ENCODE measurements at places on chromosomes 7 and 10.

DNA sequence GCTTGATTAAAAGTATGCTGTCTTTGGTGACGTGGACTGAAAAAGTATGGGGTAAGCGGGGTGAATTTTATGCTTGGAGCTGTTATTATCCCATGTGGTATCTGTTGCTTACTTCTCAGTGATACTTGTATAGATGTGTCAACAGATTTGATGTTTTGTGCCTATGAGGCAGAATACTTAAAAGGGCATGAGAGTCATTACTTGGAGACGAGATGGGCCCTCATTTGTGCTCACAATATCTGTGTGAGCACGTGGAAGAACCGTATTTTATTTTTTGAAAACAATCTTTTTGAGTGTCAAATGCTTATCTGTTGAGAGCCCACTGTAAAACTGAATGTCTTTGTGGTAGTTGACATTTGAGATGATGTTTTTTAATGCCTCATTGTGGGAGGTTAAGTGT, 281.9 kb downstream of the EXOC4 start:
- DNase-seq = no peak

GRCh38 chr10:110279407-110279986, 25.2 kb downstream of the SMNDC1 start:
- DNase-seq = peak; percentile 33

DNA sequence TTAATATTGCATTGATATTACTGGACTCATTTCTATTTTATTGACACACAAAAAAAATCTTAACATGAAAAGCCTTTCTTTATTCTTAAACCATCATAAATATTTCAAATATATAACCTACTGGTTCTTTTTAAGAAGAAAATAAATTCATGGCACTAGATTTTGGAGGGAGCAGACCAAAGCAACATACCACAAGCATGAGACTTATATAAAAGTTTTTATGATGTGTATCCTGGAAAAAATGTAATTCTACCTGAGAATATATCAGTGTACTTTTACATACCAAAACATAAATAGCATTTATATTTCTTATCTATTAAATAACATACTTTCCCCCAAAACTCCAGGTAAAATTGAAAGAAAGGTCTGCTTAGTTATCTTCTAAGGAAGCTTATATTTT, 508.2 kb upstream of the SEMA3D start:
- DNase-seq = no peak

DNA sequence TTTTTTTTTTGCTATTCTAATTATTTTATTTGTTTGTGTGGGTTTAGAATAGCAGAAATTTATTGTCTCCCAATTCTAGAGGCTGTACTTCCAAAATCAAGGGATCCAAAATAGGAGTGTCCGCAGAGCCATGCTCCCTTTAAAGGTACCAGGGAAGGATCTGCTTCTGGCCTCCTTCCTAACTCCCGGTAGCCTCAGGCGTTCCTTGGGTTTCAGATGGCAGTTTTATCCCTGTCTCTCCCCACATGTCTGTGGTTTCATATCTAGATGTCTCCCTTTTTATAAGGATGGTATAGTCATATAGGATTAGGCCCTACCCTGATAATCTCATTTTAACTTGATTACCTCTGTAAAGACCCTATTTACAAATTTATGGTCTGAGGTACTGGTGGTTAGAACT, 48.4 kb downstream of the BMPR1A start:
- DNase-seq = no peak

- no peak for DNase-seq
Measured at GRCh38 chr10:128729910-128730420, 603.7 kb upstream of the MKI67 start.

DNA sequence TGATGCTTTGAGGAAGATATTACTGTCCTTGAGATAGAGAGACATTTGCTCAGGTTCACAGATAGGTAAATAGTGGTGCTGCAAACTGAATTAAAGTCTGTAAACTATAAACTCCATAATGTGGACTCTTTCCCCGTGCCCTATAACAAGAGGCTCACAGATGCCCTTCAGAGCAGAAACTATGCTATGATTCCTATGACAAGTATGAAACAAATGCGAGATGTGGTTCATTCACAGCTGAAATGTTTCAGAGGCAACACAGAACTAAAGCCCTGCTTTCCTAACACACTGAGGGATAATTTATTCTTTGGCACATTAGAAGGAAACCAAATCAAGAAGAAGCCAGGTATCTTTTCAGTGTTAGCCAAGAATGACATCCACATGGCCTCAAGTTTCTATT, 13.4 kb downstream of the CHUK start:
- DNase-seq = no peak

- DNase-seq = no peak
Measured at GRCh38 chr7:101363196-101363733, 590 bp downstream of the COL26A1 start.

GRCh38 chr7:39838326-39838725, 111.7 kb upstream of the CDK13 start:
- no peak for DNase-seq

DNA sequence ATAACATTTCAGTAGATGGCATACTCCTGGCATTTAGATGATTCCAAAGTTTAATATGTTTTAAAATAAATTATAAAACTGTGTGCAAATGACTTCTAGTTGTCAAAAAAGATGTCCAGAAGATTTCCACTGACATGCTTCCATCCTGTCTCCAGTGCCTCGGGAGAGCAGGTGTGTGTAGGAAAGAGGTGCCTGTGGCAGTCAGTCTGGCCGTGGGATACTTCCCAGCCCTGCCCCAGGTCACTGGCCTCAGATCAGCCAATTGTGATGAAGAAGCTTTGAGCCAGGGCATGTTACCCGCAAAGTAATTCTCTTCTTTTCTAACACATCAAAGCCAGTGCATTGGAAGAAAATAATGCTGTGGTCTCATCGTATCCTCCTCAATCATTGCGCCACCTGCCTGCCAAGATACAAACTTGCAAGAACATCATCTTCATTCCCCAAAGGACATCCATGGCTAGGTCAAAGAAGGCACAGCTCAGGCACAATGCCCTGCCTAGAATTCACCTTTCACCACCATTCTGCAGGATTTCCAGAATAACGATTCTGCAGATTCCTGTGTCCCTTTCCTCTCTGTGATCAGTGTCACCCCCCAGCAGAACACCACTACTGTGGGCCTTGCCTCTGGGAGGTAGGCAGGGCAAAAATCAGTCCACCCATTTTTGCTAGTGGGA, 6.3 kb upstream of the KCNMA1 start:
- DNase-seq = no peak

DNA sequence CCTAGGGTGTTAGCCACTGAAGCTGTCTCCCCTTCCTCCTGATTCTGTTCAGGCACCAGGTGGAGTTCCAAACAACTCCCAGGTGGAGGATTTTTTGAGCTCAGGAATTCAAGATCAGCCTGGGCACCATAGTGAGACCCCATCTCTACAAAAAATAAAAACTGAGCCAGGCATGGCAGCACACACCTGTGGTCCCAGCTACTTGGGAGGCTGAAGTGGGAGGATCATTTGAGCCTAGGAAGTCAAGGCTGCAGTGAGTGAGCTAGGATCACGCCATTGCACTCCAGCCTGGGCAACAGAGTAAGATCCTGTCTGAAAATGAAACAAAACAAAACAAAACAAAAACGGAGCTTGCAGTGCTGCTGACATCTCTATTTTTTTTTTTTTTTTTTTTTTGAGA, 128.8 kb upstream of the CALN1 start:
- no peak for DNase-seq

GRCh38 chr10:22849077-22849805, 78.6 kb upstream of the ARMC3 start:
- peak; percentile 63 for DNase-seq

DNA sequence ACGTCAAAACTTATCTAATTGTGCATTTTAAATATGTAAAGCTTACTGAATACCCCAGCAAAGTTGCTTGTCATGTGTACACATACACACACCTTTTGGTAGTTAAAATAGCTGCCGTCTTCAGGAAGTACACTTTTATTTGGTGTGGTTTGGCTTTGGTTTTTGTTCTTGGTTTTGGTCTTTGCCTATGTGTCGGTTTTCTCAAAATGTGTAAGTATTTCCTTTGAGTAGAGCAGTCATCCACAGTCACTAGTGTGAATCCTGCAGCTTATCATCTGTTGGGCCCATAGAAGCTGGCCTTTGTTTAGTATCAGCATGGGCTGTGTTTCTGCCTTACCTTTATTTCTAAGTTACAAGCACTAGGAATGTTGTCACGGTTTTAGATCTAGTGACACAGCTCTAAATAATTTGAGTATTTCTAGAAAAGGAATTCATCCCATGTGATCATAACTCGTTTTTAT, 35.3 kb downstream of the NET1 start:
- DNase-seq = no peak

DNA sequence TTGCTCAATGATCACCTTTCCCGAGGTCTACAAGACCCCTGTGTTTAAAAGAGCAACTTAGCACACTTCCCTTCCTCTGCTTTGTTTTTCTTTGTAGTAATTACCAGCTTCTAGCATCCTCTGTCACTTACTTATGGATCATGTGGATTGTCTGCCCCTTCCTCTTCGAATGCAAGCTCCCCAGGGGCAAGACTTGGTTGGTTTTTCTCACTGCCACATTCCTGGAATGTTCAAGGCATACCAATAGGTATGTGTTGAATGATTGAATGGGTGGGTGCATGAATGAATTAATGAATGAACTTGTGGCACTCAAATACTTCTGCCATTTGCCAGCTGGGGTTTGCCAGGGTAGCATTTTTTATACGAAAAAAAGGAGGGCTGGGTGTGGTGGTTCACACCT, 294.0 kb downstream of the PRPF18 start:
- DNase-seq = no peak

- DNase-seq = no peak
Measured at GRCh38 chr7:136869001-136869961, 829 bp downstream of the CHRM2 start.

DNA sequence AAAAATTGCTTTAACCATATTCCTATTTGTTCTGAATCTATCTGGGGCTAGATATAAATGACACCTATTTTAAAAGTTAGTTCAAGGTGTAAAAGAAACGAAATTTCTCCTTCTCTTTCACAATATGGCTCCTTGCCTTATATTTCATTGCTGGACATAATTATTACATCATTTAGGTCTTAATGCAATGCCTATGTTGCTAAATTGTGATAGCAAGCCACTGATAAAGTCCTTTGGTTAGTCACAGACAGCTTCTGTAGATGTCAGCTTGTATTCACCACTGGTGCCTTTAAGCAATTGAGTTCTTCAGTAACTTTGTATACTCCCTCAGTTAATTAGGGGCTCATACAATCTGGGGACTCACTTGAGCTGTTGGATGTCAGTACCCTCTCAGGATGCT, 1236.6 kb downstream of the GATA3 start:
- DNase-seq = no peak

All from NCI-H446 treated with DMSO at 0.1 percent for 48 hours (cell line).